Stimulated activated naive CD4-positive, alpha-beta T cell (primary cell): ENCODE measurements at places on chromosomes 5 and 9.

GRCh38 chr9:133553973-133554713 lies 19.6 kb downstream of the ADAMTSL2 start:
- DNase-seq, result no peak

GRCh38 chr5:136034984-136035383 lies 6.2 kb downstream of the TGFBI start:
- no peak for DNase-seq

- DNase-seq, result no peak
These were observed 302.7 kb downstream of the EPB41L4A start for GRCh38 chr5:112116371-112116770.

- DNase-seq, result peak; percentile 6
These were observed 25.1 kb upstream of the CD180 start for GRCh38 chr5:67221487-67222242.

GRCh38 chr9:96413302-96414221 lies 4.6 kb downstream of the ZNF367 start:
- no peak for DNase-seq

DNA sequence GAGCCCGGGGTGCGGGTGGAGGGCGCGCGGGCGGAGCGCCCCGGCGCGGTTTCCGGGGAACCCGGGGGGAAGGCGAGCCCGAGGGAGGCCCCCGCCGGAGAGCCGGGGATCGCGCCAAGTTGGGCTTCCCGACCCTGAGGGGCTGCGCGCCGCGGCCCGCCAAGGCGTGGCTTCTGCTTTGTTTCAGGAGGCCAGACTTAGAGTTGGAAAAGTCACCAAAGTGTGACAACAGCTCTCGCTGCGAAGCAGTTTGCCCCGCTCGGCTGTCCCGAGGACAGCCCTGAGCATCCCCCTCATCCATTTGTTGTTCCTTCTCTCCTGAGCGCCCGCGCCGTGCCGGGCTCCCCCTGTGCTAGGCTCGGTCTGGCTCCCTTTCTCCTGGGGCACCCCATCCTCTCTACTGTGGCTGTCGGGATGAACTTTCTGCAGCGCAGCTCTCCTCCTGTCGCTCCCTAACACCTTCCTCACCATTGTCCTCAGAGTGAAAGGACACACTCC lies 410 bp downstream of the GLIPR2 start:
- no peak for DNase-seq

DNA sequence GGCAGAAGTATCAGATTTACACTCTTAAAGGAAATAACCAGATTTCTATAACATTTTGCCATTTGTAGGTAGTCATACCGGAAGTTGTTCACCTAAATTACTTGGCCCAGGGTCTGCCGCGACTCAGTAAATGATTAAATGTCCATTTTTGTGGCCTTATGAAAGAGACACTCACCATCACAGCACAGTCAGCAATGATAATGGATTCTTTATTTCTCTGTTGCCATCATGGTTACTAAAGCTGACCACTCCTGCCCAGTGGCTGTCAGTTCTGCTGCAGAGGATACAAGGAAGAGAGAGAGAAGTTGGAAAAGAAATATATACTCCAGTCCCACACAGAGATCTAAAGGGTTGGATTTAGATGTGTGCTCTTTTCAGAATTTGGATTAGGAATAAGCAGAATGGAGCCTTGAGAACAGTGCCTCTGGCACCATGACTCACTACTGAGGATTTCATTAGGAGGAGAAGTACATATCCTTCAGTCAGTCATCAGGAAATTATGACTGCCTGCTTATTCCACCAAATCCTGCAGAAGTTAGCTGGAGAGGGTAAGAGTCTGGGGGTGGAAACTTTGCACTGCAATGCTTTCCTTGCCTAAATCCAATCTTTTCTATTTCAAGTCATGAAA lies 72.8 kb upstream of the EFNA5 start:
- DNase-seq, result no peak

DNA sequence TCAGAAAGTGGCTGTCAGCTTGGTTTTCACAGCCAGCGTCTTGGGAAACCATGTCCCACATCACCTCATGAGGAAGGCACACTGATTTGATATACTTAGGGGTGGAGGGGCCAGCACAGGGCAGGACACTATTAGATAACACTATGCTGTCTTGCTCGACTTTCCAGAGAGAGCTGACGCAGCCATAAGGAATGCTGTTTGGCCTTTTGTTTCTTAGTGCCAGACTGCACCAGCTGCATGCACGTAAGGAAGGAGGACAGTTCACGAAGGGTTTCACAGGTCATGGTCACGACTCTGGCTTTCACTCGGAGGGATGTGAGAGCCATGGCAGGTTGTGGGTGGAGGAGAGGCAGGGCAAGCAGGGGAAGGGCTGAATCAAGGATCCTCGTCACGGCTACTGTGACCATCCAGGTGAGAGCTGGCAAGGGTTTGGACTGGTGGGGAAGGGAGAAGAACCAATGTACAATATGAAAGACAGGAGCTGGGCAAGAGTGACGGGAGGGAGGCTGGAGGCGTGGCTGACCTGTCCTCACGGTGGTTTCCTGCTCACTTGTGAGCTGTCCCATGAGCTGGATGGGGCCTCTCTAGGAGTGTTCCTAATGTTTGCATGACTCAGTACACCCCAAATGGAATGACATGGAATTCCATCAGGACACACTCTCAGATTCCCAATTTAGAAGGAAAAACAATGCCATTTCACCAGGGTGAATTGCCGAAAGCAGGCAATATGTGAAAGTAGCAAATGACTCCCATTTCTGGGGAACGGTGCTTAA lies 61.7 kb downstream of the OTULIN start:
- no peak for DNase-seq

GRCh38 chr5:68673823-68674180 lies 420.0 kb upstream of the SLC30A5 start:
- DNase-seq, result no peak

GRCh38 chr5:171598641-171599152 lies 179.2 kb downstream of the FGF18 start:
- no peak for DNase-seq

- DNase-seq, result no peak
These were observed 32.6 kb downstream of the SLC35D2 start for GRCh38 chr9:96350866-96351265.

GRCh38 chr9:71592400-71592799 lies 175.9 kb downstream of the CEMIP2 start:
- DNase-seq, result no peak

DNA sequence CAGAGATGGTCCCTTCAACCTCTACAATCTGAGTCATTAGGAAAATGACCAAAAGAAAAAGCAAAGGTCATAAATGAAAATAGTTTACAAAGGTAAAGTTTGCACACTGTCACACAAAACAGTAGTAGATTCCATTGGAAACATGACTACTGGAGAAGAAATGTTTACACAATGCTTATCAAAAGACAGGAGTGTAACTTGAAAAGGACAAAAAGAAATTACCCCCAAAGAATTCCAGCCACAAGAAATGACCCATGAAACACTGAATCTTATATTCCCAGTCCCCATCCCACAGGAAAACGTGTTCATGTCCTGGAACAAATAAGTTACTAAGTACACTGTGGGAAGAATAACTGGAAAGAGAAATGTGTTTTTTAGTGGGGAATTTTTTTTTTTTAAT lies 385.1 kb downstream of the SEMA5A start:
- DNase-seq, result no peak

GRCh38 chr9:68802525-68803015 lies 97.5 kb downstream of the PIP5K1B start:
- no peak for DNase-seq
